Amniotic stem cell (primary cell): ENCODE measurements at places on chromosomes 2 and 18.

DNA sequence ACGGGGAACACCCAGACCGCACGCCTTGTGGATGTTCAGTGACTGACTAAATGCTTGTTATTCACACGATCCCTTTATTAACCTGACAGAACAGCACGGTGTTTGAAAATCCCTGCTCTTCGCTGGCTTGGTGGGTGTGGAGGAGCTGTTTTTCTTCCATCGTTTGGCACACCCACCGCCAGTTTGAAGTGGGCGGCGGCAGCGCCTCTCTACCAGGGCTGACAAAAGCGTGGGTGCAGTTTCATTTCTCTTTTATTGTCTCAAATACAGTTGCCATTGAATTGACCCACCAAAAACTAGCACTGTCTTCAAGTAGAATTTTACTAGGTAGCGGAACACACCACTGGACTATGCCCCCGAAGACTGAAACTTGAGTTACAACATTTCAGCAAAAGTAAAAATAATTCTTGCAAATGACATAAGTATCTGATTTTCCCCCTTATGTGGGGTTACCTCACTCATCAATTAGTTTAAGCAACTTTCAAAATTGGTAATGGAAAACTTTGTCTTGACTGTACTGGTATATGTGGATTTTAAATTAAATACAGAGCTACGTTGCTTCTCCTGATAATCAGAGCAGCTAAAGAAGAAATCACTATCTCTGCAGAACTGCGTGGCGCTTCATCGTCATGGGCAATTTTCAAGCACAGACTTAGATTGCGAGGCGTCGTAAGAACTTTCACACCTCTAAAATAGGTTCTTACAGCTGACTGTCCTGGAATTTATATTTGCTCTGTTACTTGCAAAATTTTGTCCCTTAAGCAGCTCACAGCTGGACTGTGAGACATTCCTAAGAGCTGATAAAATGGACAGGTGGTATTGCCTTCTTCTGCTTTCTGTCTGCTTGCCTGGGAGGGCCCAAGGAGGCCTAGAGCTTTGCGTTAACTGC is 60.9 kb downstream of the LDLRAD4 start:
- no peak for DNase-seq

GRCh38 chr2:71526141-71526540 is 72.8 kb downstream of the DYSF start:
- no peak for DNase-seq

GRCh38 chr2:160324161-160324800 is 124.2 kb upstream of the ITGB6 start:
- no peak for DNase-seq

GRCh38 chr2:177604271-177605065 is 211.9 kb downstream of the AGPS start:
- peak; percentile 45 for DNase-seq

DNA sequence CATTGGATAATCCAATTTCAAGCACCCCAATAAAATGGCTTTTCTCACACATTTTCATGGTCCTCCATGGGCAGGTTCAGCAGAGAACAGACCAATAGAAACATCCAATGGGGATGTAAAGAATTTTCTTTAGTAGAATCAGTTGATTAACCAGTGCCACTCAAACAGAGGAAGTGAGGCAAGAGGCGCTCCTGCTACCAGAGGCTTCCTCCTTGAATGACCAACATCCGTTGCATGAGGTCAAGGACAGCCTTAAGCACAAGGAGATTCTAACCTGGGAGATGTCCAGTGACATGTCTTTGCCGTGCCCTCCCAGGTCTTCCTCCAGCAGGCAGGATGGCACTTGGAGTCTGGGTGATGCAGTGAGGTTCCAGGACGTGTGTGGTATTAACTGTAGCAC is 146.6 kb downstream of the PIEZO2 start:
- DNase-seq: no peak

GRCh38 chr18:8778386-8778785 is 73.0 kb downstream of the MTCL1 start:
- no peak for DNase-seq

GRCh38 chr2:147512206-147512605 is 332.6 kb upstream of the ACVR2A start:
- no peak for DNase-seq

DNA sequence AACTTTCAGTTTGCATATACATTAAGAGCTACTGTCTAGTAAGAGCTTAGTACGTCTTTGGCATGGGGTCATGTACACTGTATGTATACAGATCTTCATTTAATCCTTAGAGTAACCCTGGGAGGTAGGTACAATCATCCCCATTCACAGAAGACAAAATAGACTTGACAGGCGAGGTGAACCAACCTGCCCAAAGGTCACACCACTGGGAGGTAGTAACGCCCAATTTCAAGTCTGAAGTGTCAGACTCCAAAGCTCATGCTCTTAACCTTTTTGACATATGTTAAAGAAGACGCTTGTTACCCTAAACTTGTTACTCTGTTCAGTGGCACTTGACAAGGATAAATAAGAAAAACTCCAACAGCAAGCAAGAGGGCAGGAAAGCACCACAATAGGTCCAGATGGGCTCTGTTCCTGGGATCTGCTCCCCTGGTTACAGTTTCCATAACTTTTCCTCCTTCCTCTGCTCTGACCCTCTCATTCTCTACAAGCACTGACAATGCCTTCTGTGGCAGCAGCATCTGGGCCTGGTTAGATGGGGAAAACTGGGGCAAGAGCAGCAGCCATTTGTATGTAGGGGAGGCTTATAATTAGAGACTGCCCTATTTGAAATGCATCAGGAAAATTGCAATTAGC is 64.7 kb upstream of the SERTAD2 start:
- DNase-seq: no peak

DNA sequence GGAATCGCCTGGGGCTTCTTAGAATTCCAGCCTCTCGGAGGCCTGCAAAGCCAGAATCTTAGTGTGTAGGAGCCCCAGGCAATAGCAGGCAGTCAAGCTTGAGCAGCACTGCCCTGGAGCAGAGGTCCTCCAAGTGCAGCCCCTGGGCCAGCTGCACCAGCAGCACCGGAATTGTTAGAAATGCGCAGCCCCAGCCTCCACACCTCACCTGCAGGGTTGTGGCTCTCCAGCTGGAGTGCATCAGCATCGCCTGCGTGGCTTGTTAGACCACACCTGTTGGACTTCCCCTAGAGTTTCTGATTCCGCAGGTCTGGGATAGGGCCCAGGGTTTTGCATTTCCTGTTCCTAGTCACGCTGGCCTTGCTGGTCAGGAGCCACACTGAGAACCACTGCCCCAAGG is 100.3 kb downstream of the ASAP2 start:
- DNase-seq: no peak

DNA sequence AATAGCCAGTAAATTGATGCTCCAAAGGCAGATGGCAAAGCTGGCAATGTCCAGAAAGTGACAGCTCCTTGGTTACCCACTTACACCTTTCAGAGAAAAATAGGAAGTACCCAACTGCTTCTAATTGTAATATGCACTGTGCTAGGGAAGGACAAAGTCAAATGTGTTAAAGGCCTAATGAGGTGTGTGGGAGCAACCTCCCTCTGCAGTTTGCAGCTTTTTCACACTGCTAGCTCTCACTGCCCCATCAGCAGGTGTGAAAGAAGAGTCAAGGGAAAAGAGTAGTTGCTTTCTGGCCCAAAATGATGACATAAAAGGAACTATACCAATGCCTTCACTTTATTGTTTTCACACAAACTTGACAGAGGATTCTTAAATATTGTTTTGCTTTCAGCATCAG is 284.1 kb upstream of the SETBP1 start:
- DNase-seq: no peak

GRCh38 chr18:2515908-2516625 is 55.2 kb downstream of the METTL4 start:
- peak; percentile 58 for DNase-seq

DNA sequence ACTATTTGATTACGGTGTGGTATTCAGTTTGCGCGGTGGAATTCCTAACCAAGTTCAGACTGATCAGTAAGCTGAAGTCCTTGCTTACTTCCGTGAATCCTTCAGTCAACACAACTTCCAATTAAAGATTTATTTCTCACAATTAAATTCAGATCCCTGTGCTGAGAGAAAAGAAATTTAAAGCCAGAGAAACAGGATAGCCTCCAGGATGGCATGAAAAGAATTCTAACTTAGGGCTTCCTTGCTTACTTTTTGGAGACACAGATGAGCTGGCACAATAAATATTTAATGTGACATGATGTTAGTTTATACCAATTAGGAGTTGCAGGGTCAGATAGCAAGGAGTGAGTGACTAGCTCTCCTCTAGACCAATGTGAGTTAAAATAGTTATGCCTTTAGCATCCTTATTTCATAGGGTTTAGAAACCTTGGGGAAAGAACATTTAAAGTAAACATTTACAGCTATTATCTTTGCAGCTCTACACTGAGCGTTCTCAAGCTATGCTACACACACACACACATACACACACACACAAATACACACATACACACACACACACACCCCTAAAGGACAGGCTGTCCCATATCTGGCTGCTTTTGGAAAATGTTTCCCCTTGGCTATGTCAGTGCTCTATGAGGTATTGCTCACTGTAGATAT is 151.0 kb downstream of the TRIB2 start:
- DNase-seq: no peak

DNA sequence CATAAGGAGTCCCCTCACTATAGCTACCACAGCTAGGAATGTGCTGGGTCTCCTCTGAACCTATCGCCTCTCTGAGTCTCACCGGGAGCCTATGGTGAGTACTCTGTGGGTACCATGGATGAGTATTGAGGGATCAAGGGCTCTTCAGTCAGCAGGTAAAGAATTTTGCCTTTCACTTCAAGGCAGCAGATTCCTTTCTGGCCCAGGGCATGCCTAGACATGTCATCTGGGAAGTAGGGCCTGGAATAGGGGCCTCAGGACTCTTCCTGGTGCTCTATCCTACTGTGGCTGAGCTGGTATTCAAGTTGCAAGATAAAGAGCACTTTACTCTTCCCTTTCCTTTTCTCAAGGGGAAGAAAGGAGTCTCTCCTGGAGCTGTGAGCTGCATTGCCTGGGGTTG is 85.6 kb upstream of the LHCGR start:
- no peak for DNase-seq

DNA sequence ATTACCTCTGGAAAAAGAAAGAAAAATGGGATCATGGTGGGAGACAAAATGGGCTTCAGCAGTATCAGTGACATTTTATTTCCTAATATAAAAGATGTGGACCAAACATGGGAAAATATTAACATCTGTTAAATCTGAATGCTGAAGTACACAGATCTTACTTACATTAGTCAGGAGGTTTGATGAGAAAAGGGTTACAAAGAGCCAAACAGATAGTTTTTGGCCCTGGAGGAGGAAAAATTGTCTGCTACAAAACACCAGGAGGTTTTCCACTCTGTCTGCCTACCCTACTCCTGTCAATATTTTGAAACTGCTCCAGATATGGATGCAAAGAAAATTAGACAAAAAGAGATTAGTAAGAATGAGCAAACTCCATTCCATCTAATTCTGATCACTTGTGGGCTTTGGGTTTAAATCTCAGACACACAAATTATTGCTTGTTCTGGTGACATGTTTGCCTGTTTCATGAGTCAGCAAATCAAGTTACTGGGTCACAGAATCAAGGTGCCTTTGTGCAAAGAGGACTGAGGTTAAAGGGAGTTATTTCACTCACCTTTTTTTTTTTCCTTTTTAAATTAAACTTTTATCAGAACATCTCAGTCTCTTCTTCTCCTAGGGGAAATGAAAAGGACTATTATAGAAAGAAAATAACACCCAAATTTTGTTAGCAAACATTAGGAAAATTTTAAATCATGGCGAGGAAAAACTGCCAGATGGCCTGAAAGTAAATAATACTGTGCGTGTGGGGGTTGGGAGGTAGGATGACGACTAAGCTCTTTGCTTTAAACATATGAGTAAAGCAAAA is 87.0 kb upstream of the SPATS2L start:
- DNase-seq: no peak

DNA sequence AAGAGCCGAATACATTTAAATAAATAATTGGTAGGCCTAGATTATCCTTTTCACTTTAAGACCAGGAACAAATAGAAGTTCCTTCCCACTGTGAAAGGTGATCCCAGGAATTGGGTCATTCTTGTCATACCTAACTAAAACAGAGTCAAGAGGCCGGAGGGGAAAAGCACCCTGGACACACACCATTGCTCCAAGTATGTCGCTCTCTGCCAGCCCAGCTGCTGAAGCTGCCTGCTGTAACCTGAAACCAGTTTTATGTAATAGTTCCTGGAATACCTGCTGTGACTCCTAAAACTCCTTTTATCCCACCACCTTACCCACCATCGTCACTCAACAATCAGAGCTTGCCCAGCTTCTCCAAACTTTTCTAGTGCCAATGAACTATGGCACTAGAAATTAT is 217.1 kb downstream of the PTPRM start:
- DNase-seq: no peak

GRCh38 chr2:119455066-119455718 is 23.5 kb downstream of the TMEM37 start:
- no peak for DNase-seq

- DNase-seq: no peak
Observed at GRCh38 chr2:74149570-74150319, 2.0 kb upstream of the BOLA3 start.

DNA sequence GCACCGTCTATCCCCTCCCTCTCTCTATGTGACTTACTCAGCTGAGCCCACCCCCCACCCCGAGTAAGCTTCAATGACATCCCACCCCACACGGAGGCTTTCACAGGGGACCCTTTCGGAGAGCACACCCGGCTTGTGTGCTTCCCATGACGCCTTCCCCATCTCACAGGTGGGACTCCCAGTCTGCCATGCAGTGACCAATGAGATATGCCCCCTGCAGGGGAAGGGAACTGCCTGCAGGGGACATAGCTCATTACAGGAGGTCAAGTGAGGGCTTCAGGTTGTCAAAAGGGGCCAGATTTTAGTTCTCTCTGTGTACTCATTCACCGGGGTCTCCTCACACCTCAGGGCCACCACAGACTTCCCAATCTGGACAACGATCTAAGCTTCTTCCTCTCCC is 112.6 kb downstream of the GAREM1 start:
- DNase-seq: no peak

GRCh38 chr2:176910828-176911227 is 301.8 kb upstream of the HNRNPA3 start:
- DNase-seq: no peak

- no peak for DNase-seq
Observed at GRCh38 chr2:157269922-157270321, 12.4 kb downstream of the GALNT5 start.

DNA sequence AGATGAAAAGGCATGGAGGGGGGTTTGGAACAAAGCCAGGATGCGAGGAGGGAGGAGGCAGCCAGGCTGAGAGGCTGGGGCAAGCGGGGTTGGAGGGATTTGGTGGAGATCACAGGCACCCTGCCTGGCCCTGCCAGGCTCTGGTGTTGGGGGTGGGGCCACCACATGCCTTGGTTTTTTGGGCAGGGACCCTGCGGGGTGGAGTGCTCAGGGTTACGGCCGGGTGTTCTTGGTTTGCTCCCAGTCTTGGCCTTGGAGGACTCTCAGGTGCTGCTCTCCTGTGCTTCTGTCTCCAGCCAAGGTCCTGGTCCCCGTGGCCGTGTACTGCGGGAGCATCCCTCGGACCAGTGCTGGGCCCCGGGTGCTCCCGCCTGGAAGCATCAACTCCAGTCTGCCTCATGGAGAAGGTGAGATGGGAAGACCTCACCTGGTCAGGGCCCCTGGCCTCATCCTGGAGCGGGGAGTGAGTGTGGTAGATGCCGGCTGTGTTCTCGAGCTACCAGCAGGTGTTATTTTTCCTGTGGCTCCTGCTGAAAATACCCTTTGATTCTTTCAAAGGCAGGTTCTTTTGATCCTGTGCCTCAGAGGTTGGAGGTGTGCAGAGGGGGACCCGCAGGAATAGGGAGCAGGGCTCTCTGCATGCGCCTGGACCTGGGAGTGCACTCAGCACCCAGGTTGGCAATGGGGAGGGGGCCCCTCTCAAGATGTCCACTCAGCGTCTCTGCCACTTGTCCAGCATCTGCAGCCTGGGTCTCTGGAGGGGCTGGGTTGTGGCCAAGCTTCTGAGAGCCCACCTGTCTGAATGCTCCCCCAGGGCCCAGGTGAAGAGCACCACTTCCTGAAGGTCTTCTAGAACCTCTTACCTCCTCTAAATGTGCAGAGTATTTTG is 17.0 kb downstream of the TOGARAM2 start:
- DNase-seq: no peak
